ENCODE measurements at places on chromosomes 6 and 20.

GRCh38 chr6:142851601-142852000 lies 93.4 kb downstream of the HIVEP2 start:
- DNase-seq, result no peak

DNA sequence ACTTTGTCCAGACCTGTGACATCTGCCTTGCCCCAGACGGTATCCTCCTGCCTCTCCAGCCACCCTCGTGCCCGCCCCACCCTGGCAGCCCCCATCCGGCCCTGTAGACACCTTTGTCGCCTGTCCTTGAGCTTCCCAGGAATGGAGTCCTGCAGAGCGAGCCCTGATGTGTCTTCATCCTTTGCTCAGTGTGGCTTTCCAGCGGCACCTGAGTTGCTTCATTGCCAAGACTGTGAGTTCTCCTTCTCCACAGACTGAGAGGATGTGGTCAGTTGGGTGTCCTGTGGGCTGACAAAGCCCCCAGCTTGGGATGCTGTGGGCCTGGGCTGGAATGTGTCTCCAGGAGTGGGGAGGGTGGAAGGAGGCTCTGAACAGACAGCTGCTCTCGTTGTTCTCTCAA lies 1.7 kb upstream of the CST4 start:
- DNase-seq, result no peak

DNA sequence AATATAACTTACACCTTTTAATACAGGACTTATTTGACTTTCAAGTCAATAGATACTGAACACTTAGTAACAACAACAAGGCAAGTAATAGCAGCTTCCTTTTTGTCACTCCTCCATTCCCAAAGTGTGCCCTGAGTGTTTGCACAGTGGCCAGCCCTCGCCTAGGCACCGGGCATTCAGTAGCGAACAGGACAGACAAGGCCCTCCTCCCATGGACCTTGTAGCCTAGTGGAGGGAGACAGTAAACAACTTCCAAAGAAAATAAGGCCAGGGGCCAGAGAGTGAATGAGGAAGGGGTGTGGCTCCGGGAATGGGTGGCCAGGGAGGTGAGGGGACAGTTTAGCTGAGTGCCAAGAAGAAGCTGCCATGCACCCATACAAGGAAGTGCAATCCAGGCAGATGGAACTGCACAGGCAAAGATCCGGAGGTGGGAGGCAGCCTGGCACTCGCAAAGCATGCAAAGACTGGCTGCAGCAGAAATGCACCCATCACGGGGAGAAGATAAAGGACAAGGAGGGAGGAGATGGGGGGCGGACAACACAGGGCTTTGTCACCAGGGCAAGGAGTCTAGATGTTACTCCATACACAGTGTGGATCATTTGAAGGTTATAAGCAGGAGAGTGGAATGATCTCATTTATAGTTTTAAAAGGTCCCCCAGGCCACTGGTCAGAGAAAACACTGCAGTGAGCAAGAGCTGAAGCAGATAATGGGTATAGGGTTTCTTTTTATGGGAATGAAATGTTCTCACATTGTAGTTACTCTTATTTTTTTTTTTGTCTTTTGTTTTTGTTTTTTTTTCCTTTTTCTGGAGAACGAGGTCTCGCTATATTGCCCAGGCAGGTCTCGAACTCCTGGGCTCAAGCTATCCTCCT lies 32.2 kb downstream of the ATP9A start:
- no peak for DNase-seq

DNA sequence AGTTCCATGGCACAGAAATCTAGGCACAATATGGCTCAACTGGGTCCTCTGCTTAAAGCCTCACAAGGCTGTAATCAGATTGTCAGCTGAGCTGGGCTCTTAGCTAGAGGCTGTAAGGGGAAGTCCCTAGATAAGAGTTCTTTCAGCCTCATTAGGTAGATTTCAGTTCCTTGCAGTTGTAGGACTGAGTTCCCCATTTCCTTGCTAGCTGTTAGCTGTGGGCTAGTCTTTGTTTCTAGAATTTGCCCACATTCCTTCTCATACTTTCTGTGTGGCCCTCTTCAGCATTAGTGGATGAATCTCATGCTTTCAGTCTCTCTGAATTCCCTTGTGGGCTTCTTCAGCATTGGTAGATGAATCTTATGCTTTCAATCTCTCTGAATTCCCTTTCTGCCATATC lies 71.0 kb upstream of the MRAP2 start:
- DNase-seq, result no peak

DNA sequence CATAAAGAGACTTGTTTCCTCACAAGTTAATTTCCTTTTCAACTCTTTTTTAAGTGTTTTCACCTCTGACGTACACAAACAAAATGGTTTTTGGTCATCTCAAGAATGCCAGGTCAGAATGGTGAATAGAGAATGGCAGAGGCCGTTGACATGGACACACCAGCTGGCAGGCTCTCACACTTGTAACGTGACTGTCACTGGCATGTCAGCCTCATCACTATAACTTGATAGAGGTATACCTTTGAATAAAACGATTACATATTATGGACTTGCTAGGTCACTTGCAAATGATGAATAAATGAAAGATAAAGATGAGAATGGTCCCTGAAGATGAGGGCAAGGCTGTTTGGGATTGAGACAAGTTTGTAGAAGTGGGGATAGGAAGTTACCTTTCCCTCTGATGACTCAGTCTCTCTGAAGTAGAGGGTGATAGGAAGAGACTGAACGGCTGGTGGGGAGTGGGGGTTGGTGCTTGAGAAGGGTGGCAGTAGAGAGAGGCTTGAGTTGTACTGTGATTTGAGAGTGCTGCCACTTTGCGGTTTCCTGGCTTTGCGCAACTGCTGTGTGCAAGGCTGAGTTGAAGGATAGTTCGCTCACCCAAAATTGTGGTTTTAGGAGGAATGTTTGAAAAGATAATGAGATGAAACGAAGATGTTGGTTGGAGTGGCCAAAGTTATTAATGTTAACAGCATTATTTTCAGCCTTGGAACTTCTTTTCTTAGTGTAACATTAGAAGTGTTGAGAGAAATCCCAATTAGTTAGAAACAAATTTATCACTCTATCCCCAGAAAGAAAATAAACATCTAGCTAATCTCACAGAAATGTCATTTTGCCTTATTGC lies 30.3 kb downstream of the TBPL1 start:
- DNase-seq, result peak; percentile 26

- no peak for DNase-seq
These were observed 426.0 kb upstream of the SULF2 start for GRCh38 chr20:48211238-48211637.

DNA sequence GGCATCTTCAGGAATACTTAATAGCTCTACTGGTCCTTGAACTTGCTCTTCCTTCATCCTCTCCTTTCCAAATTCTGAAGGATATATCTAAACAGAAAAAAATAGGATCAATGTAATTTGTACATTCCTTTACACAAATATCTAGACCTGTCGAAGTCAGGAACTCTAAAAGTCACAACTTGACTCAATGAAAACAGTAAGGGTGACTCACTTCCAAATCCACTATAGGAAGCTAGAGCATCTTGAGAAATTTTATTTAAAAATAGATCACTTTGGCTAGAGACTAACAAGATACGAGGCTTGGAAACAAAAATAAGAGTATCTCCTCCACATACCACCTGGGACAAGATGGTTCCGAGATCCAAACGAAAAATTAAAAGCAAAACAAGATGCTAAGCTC lies 12.2 kb downstream of the ESF1 start:
- DNase-seq, result no peak

DNA sequence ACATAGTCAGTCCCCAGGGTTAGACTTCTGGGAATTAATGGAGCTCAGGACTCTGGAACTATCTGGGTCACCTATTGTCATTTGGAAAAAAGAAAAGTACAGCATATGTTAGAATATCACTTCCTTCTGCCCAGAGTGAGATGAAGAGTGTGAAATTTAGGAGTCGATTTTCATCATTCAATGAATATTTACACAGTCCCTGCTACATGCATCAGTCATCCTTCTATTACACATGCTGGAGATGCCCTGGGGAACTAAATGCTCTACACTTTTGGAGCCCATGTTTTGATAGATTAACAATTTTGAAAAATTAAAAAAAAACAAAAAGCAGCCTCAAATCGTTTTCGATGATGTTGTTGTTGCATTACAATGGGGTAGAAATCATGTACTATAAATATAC lies 315.4 kb downstream of the ALDH8A1 start:
- no peak for DNase-seq

- no peak for DNase-seq
These were observed 129.8 kb downstream of the FOXO3 start for GRCh38 chr6:108690326-108691049.

DNA sequence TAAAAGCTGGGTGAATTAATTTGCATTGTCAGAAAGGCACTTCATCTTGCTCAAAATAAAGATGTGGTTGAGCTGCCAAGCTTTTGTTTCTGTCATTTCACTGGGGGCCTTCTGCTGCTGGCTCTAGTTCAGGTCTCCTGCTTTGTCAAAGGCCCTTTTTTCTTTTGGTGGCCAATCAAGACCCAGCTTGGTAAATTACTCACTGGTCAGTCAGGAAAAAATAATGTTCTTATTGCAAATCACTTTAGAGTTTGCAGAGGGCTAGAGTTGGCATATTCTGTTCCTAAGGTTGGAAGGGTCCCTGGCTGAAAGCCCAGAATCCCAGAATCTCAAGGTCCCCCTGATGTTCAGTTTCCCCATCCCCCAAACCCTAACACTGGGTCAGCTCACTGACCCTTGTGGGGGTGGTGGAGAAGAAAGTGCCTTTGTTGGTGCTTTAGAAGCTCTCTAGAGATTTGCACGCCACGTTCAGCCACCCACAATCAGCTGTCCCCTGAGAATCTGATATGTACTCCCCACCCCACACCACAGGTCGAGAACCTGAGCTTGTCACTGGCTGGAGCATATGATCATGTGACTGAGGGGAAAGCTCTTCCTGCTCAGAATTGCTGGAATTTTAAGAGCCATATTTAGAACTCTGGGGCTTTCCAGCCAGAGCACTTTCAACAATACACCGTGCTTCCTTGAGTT lies 21.7 kb upstream of the BNIP5 start:
- no peak for DNase-seq

DNA sequence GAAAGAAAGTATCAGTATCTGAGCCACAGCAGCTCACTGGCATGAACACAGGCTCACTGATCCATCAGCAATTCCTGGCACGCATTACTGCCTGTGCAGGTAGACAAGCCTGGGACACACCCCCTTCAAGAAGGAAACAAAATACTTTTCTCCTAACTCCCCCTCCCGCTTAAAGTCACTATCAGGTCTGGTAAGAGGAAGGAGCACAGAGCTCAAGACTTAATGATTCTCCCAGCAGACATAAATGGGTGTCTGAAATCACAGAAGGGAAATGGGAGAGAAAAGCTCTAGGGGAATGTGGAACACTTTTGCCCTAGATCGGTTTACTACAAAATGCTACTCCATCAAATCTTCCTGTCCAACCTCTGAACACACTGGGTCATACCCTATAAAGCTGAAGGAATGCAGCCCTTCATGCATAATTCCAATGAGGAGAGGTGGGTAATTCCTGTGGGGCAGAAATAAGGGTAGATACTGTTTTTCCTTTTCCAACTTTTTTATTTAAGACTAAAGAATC lies at the start of gene ADGRF1:
Gene ADGRF1, minus strand, starts transcription at position 58 of the 517 bp plus-strand sequence. CDS start 13,271 bp downstream, outside the sequence.
- DNase-seq, result no peak

DNA sequence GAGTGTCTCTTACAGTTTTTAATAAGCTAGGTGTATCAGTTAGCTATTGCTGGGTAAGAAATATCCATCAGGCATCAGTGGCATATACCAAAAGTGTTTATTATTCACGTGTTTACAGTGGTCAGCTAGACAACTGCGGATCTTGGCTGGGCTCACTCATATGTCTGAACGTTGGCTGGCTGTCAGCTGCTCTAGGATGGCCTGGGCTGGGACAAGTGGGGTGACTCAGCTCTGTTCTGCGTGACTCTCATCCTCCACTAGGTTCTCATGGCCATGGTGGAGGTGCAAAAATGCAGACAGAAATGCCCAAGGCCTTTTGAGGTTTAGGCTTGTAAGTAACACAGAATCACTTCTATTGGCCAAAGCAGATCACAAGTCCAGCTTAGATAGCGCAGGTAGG lies 22.0 kb downstream of the ZNF341 start:
- no peak for DNase-seq

DNA sequence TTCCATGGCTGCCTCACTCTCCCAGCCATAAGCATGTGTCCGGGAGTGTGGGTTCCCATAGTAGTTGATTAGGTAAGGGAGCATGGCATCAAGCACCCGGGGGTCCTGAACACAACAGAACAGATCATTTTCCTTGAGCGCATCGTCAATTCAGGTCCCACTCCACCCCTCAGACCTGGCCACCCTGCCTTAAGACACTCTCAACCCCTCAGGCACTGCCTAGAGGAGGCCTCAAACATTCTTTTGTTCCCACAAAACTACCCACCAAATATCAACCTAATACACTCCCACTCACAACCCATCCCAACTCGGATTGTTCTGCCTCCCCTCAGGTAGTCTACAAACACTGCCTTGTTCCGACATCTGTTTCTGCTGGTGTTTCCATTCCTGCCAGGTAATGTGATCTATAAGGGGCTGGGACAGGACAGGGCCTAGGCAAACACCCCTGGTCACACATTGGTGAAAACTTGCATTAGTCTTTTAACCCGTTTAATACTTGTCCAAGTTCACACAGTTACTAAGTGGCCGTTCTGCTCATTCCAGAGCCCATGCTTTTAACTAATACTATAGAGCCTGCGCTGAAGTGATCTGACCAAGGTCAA lies 1.4 kb downstream of the NFS1 start:
- no peak for DNase-seq

GRCh38 chr20:52410182-52410647 lies 218.6 kb upstream of the ZFP64 start:
- peak; percentile 5 for DNase-seq

DNA sequence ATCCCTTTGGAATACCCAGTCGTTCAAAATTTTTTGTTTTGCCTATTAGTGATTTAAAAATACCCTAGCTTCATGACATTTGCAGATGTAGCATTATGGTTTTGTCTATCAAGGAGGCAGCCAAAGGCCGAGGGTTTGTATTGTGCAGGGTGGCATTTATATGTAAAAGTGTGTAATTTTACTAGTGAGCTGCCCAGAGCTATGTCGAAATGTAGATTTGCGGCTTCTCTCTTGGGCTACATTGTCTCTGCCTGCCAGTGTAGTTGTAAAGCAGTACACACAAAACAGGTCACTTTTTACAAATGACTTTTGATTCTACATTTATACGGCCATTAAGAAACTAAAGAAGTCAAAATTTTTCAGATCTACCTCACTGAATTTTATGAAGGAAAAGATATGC lies 87.7 kb downstream of the TSHZ2 start:
- no peak for DNase-seq

- DNase-seq, result no peak
These were observed 84.6 kb downstream of the PHACTR1 start for GRCh38 chr6:12801141-12801540.

GRCh38 chr6:121383478-121383877 lies 49.2 kb upstream of the TBC1D32 start:
- DNase-seq, result no peak

DNA sequence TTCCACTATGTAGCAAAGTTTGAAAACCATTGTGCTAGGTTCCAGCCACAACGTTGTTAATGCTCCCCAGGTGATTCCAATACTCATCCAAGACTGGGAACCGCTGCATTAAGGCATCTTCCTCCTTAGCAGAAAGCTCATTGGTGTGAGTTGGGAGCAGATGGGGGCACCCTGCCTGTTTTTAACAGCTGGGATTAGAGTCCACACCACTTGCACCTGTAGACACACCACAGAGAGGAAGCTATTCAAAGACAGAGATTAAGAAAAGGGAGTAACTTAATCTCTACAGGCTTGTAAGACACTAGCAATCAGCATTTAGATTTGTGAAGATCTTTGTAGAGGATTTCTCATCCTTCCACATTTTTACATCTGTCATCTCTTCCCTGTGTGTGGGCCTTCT lies 333.9 kb upstream of the SOX4 start:
- no peak for DNase-seq
